ENCODE measurements at places on chromosomes 12 and 14. TPM values are rescaled to one million over a fixed set of nuclear protein-coding genes. Genes with fewer than 3 reads are reported as not detected.

Gene SNRPF
- total RNA-seq, result 25.9 TPM

Gene AP4S1
- total RNA-seq, result 1.4 TPM

Gene CIDEB
- total RNA-seq, result not detected

Gene LRRIQ1
- total RNA-seq, result not detected

Gene PPFIA2
- total RNA-seq, result 0.47 TPM

All from SJSA1 (cell line).